Activated CD4-positive, alpha-beta T cell treated with anti-CD3 and anti-CD28 coated beads, Interleukin-2, Interleukin-6, amounts not matched to agents 100 ng/mL and 50 ng/mL, durations not matched to agents 16 hours and 8 hours (primary cell): ENCODE measurements at places on chromosomes 5 and 9.

- no peak for DNase-seq
Measured at GRCh38 chr5:12901696-12902095, 997.5 kb upstream of the CTNND2 start.

- DNase-seq, result no peak
Measured at GRCh38 chr9:69066955-69067354, 31.4 kb downstream of the FXN start.

- no peak for DNase-seq
Measured at GRCh38 chr5:3010301-3010952, 258.9 kb upstream of the IRX2 start.

GRCh38 chr5:115946655-115947054, 15.6 kb upstream of the LVRN start:
- no peak for DNase-seq

DNA sequence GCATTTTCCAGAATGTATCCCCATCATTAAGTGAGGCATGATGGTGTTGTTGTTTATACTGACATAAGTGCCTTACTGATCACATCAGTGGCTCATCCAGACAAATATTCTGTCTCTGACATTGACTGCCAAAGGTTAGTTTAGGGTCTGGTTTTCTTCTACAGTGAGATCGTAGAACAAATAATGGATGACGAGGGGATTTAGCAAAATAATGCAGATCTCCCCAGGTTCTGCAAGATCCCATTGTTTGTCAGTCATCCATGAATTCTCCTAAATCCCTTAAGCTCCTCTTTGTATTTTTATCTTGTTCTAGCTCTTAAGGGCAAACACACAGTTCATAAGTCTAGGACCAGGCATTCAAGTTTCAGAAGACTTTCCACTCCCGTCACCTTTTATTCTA, 93.1 kb upstream of the DHFR start:
- no peak for DNase-seq
